Activated T-helper 1 cell treated with anti-CD3 and anti-CD28 coated beads, Interleukin-2, amount 50 U/mL, for 16 hours (primary cell): ENCODE measurements at places on chromosomes 5 and 9.

GRCh38 chr5:126195410-126196100, 227.7 kb upstream of the GRAMD2B start:
- DNase-seq: no peak

- no peak for DNase-seq
Measured at GRCh38 chr5:94244921-94245320, 373.5 kb downstream of the KIAA0825 start.

GRCh38 chr5:79225026-79225425, 10.9 kb upstream of the JMY start:
- DNase-seq: no peak

GRCh38 chr5:62139741-62140140, 166.3 kb upstream of the KIF2A start:
- DNase-seq: no peak

- no peak for DNase-seq
Measured at GRCh38 chr9:112278152-112278551, 55.3 kb downstream of the PTBP3 start.

GRCh38 chr9:72894342-72894741, 58.5 kb downstream of the ALDH1A1 start:
- no peak for DNase-seq

DNA sequence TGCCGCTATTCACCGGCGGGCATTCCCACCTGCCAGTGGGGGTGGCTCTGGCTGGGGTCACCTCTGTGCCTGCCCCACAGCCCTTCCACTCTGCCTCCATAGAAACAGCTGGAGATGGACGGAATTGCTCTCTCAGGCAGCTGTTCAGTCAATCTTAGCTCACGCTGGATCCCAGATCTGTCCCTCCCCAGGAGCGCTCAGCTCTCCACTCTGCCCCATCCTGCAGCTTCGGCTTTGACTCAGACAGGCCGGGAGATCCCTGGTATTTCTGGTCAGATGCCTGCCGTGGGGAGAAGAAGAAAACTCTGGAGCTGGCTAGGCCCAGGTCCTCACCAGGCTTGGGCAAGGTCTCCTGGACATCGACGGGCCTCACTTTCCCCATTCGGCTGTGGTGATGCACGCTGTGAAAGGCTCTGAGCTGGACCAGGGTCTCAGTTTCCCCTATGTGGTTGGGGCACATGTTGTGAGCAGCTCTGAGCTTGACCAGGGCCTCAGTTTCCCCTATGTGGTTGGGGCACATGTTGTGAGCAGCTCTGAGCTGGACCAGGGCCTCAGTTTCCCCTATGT, 7.6 kb upstream of the SLC9A3 start:
- no peak for DNase-seq

- DNase-seq: no peak
Measured at GRCh38 chr5:126015235-126016181, 407.7 kb upstream of the GRAMD2B start.

GRCh38 chr5:174259696-174260420, 214.4 kb downstream of the NSG2 start:
- DNase-seq: no peak

DNA sequence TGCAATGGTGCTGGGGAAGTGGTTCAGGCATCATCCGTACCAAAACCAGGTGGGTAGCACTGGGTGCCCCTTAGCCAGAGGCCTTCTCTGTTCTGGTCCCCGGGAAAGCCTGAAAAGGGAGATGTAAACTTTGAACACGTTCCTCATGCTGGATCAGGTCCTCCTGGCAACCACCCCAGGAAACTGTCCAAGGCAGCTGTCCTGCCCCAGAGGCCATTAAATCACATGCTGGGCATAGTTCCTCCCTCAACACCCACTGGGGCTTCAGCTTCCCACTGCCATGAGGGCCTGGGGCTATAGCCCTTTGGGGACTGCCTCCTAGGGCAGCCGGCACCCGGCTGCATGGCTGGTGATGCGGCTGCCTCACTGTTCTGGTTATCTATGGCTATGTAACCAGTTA, 228.9 kb upstream of the MVB12B start:
- no peak for DNase-seq

GRCh38 chr5:135140446-135141204, 106.6 kb upstream of the PITX1 start:
- DNase-seq: no peak

- no peak for DNase-seq
Measured at GRCh38 chr5:110150199-110150598, 460.5 kb downstream of the MAN2A1 start.

- no peak for DNase-seq
Measured at GRCh38 chr5:3590967-3591900, 4.4 kb upstream of the IRX1 start.

- no peak for DNase-seq
Measured at GRCh38 chr9:91948101-91948596, 1.9 kb downstream of the ROR2 start.
